ENCODE measurements at places on chromosomes 6 and 20. TPM values are rescaled to one million over a fixed set of nuclear protein-coding genes. Genes with fewer than 3 reads are reported as not detected.

- H3K4me3 ChIP-seq, result no peak overlapping the region
- H3K27ac ChIP-seq, result no peak overlapping the region
- DNase-seq, result no peak
- no peaks in the 10 kb centered on the region for H3K4me1 ChIP-seq
- no peaks in the 10 kb centered on the region for H3K36me3 ChIP-seq
These were observed 7.2 kb downstream of the PKIG start for GRCh38 chr20:44589537-44589936.

DNA sequence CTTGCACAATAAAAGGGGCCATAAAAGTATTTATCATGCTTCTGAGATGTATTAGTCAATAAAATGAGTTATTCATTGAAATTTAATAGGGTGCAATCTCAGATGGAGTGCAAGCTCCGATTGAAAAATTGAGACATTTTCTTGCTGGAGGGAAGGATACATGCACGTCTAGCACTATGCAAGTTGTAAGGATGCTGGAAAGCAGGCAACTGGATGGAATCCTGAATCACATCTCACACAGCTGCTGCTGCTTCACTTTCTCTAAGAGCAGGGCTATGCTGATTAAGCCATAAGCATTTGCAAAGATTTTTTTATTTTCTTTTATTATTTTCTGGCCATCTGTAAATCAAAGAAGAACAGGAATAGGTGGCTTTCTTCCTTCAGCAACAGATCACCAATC is 308.8 kb upstream of the EPHA7 start:
- no peak for DNase-seq
- no peaks in the 10 kb centered on the region for H3K36me3 ChIP-seq
- no peak overlapping the region for H3K4me3 ChIP-seq
- no peaks in the 10 kb centered on the region for H3K27me3 ChIP-seq
- H3K27ac ChIP-seq, result no peak overlapping the region

- H3K27me3 ChIP-seq, result no peaks in the 10 kb centered on the region
- H3K4me1 ChIP-seq, result peaks cover 14% of the 10 kb centered on the region
- no peak overlapping the region for H3K4me3 ChIP-seq
- peak; percentile 28 for DNase-seq
- no peaks in the 10 kb centered on the region for H3K36me3 ChIP-seq
- no peak overlapping the region for H3K27ac ChIP-seq
These were observed 9.9 kb upstream of the BAK1 start for GRCh38 chr6:33589731-33590530.

DHX16 gene
- polyA plus RNA-seq, result 38.3 TPM

GNAS-AS1 gene
- not detected for polyA plus RNA-seq

All from naive thymus-derived CD4-positive, alpha-beta T cell (primary cell).